Upper lobe of left lung (tissue), 6 donors: ENCODE measurements at places on chromosomes 5 and 9.

- DNase-seq, result no peak
Observed at GRCh38 chr9:83199240-83199639, 136.3 kb upstream of the RASEF start.

DNA sequence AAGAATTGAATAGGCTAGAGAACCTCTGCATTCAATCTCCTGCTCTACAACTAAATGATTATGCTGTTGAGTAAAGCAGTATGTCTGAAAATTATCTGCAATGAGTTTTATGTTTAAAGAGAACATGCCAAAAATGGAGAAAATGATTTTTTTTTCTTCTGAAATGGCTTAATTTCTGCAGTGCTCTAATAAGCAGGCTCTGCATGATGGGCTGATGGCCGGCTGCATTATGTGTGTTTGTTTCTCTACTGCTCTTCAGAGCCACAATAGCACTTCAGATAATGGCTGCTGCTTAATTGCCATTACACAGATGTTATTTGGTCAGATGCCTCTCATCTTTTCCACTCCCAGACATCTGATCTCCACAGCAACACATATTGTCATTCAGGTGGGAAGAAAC lies 286.4 kb upstream of the DMAC1 start:
- DNase-seq, result no peak

GRCh38 chr5:5767286-5767928 lies 344.9 kb downstream of the ICE1 start:
- DNase-seq, result no peak

DNA sequence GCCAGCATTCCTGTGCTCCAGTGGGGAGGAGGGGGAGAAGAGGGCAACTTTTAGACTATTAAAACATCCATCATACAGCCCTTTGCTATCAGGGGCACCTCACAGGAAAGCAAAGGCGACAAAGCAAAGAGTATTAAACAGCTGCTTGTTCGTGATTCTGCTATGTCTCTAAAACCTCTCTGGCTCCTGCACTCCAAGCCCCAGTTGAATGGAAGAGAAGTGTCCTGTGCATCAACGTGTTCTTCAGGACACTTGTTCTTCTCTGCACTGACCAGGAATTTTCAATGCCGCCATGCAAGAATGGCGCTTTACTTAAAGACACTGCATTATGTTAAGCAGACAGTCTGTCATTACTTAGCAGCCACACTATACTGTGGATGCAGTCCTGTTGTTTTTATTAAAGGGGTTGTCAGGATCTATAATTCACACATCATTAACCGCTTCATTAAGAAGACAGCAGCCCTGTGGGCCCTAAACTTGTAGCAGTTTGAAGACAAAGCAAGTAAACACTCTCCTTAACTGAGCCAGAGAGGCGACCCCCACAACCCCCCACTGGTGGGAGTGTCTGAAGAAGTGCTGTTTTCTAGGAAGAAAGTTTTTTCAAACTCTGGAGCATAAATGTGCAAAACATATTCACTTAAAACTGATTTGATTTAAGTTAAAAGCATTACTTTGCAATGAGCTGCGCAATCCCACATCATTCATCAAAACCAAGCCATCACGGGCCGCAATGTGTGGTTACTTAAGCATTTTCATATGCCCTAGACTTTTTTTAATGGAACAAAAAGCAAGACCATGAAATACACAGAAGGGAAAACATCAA lies 164.5 kb downstream of the ZNF608 start:
- no peak for DNase-seq

DNA sequence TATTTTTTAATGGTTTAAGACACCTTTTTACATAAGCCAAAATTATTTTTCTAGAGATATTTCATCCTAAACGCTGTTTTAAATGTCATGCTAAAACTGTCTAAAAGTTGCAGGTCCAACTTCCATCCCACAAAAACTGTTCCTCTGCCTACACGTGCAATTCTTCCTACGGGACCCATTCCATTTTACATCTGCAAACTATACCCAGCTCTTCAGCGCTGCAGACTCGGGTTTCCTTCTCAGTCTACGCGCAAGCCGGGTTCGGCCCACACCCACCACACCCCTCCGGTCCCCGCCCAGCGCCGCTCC lies 8.7 kb downstream of the RANBP6 start:
- DNase-seq, result no peak
